ENCODE measurements at places on chromosomes 6 and 20.
A peak's percentile ranks its signal among the peaks of the same experiment; 100 is the strongest.

DNA sequence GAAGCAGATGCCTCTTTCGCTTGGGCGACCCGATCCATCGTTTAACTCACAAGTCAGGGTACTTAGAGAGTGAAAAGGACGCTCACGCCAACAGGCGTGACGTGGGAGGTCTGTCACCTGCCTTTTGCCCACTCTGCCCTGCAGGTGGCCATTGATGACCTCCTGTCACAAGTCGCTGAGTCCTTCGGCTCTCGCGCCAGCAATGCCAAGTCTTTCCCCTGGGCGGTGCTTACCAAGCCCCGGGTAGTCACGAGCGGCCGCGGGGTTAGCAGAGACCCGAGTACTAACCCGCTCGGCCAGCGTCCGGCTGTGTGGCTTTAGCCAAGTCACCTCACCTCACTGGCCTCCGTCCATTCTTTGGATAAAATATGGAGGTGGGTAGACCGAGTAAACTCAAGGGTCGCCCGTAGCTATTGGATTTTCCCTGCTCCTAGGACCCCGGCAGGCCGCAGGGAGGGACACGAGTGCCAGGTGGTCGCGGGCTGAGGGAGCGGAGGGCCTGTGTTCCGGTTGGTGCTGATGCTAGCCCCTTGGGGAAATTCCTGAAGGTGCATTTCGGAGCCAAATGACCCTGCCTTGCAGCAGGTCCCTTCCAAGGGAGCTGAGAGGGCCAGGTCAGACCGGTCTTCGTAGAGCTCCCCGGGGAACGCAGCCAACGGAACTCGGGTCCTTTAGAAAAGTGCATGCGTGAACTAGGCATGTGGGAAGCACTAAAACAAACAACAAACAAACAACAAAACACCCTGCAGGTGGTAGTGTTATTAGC, 668 bp downstream of the PKIB start:
- DNase-seq, result no peak

GRCh38 chr20:50913690-50914375, 17.4 kb downstream of the ADNP start:
- no peak for DNase-seq

- no peak for DNase-seq
Measured at GRCh38 chr6:4773181-4773580, 3.0 kb upstream of the CDYL start.

DNA sequence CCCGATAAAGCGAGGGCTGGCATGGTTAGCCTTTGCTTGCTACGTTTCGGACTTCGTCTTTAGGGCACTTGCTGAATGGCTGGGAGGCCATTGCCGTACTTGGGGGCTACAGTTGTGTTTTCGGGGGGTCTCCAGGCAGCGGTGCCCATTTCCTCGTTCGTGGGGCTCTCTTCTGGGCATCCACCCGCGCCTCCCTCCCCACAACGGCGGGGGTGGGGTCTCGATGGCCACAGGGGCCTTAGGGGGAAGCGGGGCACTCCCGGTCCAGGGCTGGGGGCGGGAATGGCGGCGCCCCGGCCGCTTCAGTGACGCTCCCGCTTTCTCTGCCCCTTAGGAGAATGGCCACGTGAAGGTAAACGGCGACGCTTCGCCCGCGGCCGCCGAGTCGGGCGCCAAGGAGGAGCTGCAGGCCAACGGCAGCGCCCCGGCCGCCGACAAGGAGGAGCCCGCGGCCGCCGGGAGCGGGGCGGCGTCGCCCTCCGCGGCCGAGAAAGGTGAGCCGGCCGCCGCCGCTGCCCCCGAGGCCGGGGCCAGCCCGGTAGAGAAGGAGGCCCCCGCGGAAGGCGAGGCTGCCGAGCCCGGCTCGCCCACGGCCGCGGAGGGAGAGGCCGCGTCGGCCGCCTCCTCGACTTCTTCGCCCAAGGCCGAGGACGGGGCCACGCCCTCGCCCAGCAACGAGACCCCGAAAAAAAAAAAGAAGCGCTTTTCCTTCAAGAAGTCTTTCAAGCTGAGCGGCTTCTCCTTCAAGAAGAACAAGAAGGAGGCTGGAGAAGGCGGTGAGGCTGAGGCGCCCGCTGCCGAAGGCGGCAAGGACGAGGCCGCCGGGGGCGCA, 2.4 kb downstream of the MARCKS start:
- no peak for DNase-seq

DNA sequence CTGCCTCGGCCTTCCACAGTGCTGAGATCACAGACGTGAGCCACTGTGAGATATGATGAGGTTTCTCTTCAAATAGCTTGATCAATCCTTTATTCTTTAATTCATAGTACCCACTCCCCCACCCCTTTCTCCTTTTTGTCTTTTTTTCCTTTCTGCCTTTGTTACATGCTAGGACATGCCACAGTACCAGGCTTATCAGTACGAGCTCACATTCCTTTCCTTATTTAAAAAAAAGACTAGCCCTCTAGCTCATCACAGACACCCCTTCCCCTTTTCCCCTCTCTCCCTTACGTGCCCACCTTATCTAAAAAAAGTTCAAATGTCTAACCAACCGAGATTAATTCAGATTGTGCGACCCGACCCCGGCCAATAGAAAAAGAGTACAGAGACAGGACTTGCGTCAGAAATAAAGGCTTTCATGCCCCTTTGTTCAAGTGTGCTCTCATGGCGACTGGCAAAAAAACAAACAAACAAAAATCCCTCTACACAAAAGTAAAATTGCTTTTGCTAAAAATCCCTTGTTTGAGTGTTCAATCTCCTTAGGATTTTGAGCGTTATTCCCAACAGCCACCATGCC, 49.2 kb downstream of the MRAP2 start:
- no peak for DNase-seq

- peak; percentile 29 for DNase-seq
Measured at GRCh38 chr20:58839474-58839874, 11.2 kb downstream of the GNAS-AS1 start.

GRCh38 chr6:169022079-169022478, 231.6 kb downstream of the THBS2 start:
- DNase-seq, result no peak

DNA sequence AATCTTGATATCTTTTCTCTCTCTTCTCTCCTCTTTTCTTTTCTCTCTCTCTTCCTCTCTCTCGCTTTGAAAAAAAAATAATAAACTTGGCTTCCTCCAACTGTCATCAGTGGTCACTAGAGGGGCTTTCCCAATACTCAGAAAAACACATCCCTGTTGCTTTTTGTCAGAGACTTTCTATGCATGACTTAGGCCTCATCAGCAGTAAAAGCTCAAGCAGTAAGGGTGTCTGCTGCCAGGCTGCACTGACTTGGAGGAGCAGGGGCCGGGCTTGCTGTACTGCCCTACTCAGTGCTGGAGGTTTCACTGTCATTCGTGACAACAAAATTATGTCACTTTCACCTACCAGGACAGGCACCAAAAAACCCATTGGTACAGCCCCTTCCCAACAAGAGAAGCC, 272.0 kb downstream of the ADGB start:
- DNase-seq, result no peak

DNA sequence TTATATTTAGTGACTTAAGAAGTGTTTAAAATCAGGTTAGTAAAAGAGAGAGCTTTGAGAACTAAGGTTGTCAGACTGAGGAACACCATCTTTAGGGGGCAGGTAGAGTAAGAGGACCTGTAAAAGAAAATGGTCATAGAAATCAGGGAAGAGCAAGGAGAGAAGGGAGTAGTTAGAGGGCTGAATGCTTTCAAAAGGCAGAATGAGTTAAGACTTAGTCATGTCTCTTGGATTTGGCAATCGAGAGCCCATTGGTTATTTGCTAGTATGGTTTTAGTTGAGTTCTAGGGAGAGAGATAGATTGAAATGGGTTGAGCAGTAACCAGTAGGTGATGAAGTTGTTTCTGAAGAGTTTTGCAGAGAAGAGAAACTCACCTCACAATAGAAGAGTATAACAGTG, 51.1 kb downstream of the RALGAPB start:
- no peak for DNase-seq

GRCh38 chr6:137781639-137782038, 85.4 kb upstream of the TNFAIP3 start:
- no peak for DNase-seq

All from stimulated activated CD8-positive, alpha-beta memory T cell treated with anti-CD3 and anti-CD28 coated beads, Interleukin-7, amount 100 ng/mL, for 4 hours (primary cell).